Activated CD4-positive, alpha-beta T cell treated with anti-CD3 and anti-CD28 coated beads, Interleukin-2, amount 50 U/mL, for 1 hour (primary cell): ENCODE measurements at places on chromosomes 1 and 21.

DNA sequence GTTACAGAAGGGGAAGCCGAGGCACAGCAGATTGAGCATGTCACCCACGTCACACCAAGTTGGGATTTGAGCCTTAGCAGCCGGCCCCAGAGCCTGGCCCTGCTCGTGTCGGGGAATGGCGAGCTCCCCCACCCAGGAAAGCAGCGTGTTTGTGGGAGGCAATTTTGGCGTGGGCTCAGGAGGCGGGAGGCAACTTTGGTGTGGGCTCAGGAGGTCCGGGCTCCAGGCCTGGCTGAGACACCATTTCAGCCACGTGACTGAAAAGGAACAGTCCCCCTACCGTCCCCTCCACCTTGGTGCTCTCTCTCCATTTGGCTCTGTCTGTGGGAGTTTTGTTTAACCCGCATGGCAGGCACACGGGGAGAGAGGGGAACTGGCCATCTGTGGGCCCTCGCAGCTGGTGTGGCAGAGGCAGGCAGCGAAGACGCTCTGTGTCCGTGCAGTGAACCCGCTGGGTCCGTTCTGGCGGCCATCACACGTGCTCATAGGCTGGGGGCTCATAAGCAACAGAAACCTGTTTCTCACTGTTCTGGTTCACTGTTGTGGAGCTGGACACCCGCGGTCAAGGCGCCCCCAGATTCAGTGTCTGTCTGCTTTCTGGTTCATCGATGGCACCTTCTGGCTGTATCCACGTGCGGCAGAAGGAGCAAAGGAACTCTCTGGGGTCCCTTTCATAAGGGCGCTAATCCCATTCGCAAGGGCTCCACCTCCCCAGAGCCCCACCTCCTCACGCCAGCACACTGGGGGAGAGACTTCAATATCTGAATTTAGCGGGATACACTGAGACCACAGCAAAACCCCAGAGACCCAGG, 110.2 kb downstream of the CRYAA start:
- no peak for DNase-seq

GRCh38 chr21:33994373-33994772, 78.8 kb upstream of the ATP5PO start:
- no peak for DNase-seq

DNA sequence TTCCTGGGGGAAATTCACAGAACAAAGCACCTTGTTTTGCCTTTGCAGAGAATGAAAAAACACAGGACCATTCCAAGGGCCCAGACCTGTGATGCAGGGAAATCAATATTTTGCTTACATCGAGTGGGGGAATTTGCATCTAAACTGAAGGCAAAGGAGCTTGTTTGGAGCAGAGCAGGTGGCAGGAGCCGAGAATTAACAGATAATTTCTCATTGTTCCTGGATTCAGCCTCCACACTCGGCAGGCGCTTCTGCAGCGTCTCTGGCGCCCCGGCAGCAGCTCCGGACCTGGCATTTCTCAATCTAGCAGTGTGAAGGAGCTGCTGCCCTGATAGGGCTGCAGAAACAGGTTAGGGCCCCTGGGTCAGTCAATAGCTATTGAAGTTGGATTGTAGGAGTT, 2.0 kb upstream of the SYT6 start:
- DNase-seq: no peak

DNA sequence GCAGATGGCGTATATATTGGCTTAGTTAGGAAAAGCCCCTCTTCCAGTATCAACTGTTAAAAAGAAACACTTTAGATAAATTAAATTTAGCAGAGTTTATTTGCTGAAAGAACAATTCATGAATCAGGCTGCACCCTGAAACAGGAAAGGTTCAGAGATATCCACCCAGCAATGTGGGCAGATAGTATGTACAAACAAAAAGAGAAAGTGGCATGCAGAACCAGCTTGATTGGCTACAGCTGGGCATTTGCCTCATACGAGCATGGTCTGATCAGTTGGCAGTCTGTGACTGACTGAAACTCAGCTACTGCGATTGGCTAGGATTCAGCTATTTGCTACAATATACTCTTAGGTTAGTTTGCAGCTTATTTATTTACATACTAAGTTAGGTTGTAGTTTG, 98.2 kb downstream of the ZC3H11B start:
- DNase-seq: no peak

- no peak for DNase-seq
Observed at GRCh38 chr1:209899948-209900347, 38.1 kb upstream of the SYT14 start.

DNA sequence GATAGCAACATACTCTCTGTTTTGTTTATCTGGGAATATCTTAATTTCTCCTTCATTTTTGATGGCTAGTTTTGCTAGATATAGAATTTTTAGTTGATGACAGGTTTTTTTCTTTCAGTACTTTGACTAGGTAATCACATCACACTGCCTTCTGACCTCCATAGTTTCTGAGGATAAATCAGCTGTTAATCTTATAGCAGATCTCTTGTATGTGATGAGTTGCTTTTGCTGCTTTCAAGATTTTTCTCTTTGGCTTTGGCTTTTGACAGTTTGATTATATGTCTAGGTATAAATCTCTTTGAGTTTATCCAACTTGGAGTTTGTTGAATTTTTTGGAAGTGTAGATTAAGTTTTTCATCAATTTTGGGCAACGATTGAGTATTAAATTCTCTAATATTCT, 142.6 kb downstream of the ZNF644 start:
- DNase-seq: no peak

- no peak for DNase-seq
Observed at GRCh38 chr1:232675260-232675659, 45.3 kb upstream of the SIPA1L2 start.

DNA sequence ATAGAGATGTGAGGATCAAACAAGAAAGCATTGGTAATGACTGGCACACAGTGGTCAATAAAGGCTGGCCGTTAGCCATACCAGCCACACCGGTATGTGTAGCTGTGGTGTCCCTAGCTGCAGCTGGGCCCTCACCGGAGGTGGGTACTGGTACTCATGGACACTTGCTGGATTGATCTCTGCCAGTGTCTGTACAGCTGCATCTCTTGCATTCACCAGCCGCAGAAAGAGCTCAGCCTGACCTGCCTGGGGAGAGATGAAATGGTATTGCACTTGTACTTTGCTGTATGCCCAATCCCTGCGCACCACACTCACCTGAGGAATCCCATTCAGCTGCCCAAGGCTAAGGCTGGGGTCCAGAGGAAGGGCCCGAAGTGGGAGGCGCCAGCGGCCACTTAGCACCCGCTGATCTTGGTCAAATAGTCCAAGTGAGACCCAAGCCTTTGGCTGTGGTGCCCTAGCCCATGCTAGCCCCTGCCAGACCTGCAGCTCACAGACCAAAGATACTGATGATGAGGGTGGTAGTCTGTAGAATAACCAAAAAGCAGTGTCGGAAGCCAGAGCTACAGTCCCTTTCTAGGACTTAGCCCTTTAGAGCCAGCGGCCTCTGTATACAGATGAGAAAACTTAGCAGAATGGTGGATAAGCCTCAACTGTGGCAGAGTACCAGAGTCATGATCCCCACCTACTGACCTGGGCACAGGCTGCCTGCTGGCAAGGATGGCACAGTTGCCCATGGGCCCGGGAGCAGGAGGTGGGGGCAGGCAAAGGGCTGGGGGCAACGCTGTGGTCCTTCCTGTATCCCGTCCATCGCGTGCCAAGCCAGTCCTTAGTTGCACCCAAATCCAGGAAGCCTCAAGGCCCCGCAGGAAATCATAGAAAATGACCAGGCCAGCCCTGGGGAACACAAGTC, 3.0 kb downstream of the CCDC17 start:
- DNase-seq: no peak

DNA sequence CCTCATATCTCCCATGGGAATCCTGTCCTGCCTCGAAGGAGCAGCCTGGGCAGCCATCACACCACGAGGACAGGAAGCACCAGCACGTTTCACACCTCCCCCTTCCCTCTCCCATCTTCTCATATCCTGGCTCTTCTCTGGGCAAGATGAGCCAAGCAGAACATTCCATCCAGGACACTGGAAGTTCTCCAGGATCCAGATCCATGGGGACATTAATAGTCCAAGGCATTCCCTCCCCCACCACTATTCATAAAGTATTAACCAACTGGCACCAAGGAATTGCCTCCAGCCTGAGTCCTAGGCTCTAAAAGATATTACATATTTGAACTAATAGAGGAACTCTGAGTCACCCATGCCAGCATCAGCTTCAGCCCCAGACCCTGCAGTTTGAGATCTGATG, 8.7 kb downstream of the SLAMF8 start:
- DNase-seq: no peak

GRCh38 chr21:40595806-40596205, 251.2 kb downstream of the DSCAM start:
- DNase-seq: no peak

DNA sequence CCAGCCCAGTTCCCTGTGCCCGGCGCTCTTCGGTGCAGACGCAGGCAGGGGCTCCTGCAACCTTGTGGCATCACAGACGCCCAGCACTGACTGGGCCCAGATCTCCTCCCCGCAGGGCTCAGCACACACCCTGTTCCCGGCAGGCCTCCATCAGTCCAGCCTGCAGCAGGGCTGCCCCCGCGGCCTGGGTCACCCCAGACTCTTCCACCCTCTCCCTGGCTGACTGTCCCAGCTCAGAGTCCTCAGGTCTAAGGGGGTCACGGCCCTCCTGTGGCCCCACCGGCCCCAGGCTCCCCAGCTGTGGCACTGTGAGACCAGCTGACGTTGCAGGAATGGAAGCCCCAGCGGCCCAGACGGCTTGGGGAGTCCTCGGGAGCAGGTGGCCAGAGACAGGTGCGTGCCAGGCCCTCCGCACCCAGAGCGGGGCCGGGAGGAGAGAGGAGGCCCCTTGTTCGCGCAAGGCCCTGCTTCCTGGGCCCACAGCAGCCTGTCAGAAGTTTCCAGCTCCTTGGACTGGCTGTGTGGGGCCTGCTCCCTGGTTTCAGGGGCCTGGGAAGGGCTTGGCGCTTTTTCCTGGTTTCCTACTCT, 4.2 kb downstream of the B3GALT6 start:
- DNase-seq: no peak

DNA sequence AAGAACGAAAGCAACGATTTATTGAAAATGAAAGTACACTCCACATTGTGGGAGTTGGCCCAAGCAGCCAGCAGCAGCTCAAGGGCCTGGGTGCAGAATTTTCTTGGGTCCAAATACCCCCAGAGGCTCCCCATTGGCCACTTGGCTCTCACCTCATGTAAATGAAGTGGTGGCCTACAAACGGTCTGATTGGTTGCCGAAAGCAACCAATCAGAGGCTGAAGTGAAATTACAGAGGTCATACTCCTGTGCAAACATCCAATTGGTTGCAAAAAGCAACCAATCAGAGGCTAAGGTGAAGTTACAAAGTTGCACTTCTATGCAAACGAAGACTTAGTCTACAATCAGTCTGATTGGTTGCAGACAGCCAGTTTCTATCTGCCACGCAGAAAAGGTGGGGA, 31.9 kb downstream of the FAM163A start:
- DNase-seq: no peak

- DNase-seq: no peak
Observed at GRCh38 chr1:7420470-7421100, 350.5 kb upstream of the VAMP3 start.

DNA sequence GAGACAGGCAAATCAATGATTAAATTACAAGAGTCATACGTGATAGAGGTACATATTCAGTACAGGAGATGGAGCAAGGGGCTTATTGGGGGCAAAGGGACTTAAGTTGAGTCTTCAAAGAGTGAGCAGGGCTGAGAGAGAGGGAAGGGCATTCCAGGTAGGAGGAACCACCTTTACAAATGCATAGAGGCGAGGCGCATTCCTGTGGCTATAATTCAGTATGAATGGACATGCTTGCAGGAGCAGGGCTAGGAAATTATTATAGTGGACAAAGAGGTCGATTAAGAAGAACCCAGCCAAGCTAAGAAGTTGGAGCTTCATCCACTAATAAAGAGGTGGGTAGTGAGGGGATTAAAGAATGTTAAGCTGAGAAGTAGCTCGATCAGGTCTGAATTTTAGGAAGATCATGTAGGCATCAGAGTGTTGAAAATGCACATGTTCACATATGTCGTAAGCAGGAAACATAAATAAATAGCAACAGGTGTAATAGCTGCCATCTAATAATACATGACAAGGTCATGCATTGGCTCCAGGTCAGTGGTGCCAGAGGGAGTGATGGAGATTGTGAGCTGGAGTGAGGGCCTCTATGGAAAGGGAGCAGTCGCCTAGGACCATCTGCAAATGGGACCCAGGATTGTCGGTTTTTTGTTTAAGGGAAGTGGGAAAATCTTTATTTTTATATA, 12.0 kb upstream of the HNRNPU start:
- no peak for DNase-seq

DNA sequence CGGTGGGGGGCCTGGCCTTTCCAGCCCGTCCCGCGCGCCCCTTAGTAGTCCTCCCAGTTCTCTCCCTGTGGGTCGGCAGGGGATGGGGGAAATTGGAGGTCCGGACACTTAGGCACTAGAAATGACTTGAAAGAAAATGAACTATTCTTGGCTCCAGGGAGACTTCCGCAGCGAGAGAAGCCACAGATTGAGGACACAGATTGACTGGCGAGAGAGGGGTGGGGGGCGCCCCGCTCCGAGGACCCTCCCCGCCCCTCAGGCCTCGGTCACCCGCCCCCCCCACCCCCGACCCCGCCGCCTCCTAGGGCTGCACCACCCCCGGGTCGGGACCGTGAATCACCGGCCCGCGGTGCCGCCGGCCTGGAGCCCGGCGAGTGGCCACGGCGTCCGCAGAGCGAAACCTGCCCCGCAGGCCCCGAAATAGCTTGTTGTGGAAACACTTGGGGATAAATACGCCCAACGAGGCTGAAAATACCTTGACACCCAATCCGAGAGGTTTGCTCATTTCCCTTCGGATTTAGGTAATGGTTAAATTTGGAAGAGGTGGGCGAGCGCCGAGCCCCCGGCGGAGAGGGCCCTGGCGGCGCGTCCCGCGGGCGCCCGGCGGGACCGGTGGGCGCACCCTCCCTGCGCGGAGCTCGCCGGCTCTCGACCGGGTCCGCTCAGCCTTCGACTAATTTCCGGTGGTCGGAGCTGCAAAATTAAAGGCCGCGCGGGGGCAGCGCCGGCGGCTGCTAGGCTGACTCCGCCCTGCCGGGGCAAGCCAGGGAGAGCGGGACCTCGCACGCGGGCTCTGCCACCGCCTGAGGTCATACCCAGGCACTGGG, at the start of gene GFI1:
TSS of gene GFI1 (minus strand) at position 675 of the 827 bp plus-strand sequence. CDS start 3,438 bp downstream, outside the sequence.
- DNase-seq: peak; percentile 50

GRCh38 chr21:35197992-35198431, 148.9 kb upstream of the RUNX1 start:
- DNase-seq: no peak

- no peak for DNase-seq
Observed at GRCh38 chr1:119895102-119895501, 1.2 kb downstream of the ADAM30 start.

DNA sequence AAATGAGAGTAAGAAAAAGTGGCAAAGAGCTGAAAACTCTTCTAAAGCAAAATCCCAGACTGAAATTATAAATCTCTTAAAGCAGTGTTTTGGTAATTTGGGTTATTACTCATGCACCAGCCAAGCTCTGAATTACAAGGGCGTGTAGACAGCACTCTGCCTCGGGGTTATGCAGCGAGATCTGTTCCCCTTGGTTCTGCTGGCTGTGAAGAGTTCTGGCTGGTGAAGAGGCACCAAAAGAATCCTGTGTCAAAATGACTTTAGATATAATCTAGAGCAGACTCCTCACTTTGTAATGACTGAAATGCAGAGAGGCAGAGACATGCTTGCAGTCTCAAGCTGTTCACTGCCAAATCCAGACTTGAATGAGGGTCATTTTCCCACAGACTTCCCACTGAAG, 461.8 kb upstream of the CXADR start:
- DNase-seq: no peak

- DNase-seq: no peak
Observed at GRCh38 chr1:55275941-55276341, 60.8 kb upstream of the USP24 start.
